ENCODE measurements at places on chromosomes 6 and 20.
A peak's percentile ranks its signal among the peaks of the same experiment; 100 is the strongest.

DNA sequence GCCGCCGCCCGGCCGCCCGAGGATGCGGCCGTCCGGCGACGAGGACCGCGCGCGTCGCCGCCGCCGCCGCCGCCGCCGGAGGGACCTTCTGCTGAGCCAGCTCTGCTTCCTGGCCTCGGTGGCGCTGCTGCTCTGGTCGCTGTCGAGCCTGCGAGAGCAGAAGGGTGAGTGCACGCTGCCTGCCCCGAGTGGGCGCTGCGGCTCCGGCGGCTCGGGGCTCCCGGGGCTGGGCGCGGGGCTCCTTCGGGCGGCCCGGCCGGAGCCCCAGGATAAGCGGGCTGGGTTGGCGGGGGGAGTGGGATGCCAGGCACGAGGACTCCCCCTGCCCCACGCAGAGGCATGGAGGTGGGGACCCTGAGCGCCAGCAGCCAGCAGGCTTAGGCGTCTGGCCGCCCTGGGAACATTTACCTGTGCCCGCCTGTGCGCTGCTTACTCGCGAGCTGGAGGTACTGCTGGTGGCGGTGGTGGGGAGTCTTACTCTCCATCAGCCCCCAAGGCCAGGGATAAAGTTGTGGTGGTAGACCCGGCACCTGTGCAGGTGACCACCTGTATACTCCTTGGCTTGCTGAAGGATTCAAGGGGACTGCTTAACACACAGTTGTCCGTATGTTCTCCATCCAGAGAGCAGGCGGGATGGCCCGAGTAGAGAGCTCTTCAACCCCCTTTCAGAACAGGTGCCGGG is 520 bp downstream of the SLC24A3 start:
- ATAC-seq = peak; percentile 46

GRCh38 chr20:9958693-9959092 is 76.1 kb upstream of the ANKEF1 start:
- no peak for ATAC-seq

DNA sequence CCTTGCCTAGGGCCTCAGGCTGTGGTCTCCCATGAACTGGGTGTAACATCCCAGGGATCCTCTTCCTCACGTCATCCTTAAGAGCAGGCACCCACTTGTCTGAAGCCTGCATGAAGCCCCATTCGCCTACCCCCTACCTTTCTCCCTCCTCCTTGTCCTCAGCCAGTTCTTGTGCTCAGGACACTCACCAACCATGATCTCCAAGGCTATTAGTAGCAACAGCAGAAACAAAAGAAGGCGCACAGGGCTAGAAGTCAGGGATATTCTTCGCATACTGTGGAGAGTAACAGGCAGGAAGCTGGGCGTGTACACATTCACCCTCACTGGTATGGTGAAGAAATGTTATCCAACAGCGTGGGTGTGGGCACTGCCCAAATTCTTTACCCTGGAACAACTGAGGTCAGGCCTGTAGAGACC is 7.3 kb downstream of the RAET1E start:
- 0 out of 3 replicates have a peak, but pooled peaks have one; percentile 28 for ATAC-seq

GRCh38 chr6:22825210-22825609 is 255.8 kb downstream of the HDGFL1 start:
- ATAC-seq = no peak

GRCh38 chr6:96834070-96834469 is 3.2 kb downstream of the GPR63 start:
- no peak for ATAC-seq

- ATAC-seq = no peak
Observed at GRCh38 chr20:40753472-40753871, 64.4 kb upstream of the MAFB start.
